ENCODE measurements at places on chromosomes 7 and 10. TPM values are rescaled to one million over a fixed set of nuclear protein-coding genes. Genes with fewer than 3 reads are reported as not detected.

DNA sequence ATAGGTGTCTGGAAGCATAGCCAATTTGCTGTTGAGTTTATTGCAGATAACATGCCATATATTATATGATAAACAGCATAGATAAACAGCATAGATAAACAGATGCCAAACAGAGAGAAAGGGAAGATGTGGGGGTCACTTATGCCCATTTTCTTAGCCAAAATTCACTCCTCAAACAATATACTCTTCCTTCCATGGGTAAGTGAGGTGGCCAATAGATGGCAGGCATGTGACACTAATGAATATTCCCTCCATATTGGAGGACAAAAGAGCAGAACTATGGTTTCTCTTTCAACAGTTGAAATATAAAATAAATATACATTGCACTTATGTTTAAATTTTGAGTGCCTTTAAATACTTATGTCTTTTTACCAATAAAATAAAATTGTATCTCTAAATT lies 1212.8 kb downstream of the REEP3 start:
- no peak for ATAC-seq

DNA sequence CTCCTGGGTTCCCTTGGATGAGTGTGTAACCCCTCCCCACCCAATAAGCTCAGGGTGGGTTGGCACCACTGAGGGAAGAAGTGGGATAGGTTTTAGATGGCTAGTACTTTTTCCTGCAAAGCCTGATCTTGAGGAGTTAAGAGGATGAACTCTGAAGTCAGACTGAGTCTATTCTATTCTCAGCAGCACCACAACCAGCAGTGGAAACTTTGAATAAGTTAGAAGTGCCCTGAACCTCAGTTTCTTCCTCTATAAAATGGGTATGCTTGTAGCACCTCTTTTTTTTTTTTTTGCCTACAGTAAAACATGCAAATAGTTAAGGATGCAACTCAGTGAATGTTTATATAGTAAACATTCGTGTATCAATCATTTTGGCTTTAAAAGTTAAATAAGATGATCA lies 7.1 kb downstream of the NKX2-3 start:
- ATAC-seq, result no peak

- no peak for ATAC-seq
These were observed 32.7 kb downstream of the DPY19L1 start for GRCh38 chr7:35004531-35005095.

- ATAC-seq, result no peak
These were observed 122.9 kb upstream of the NRBF2 start for GRCh38 chr10:63010203-63010602.

GRCh38 chr7:28266402-28266801 lies 85.8 kb upstream of the JAZF1 start:
- ATAC-seq, result no peak

DNA sequence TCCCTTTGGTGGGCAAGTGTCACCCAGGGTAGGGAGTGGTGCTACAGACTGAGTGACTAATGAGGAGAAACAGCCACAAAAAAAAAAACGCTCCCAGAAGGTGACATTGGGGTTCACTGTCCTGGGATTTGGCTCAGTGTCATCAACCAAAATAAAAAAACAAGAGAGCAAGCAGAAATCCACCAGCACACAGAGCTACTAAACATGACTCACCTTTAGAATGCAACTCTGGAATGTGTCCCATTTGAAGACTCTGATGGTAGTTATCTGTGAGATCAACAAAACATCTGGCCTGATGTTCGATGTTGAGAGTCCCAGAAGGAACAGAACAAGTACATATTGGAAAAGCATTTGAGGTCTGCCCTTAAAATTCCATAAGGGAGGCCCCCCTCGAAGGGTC lies 200.3 kb upstream of the LYZL2 start:
- ATAC-seq, result no peak

GRCh38 chr10:77201135-77202106 lies 436.2 kb downstream of the KCNMA1 start:
- ATAC-seq, result no peak

DNA sequence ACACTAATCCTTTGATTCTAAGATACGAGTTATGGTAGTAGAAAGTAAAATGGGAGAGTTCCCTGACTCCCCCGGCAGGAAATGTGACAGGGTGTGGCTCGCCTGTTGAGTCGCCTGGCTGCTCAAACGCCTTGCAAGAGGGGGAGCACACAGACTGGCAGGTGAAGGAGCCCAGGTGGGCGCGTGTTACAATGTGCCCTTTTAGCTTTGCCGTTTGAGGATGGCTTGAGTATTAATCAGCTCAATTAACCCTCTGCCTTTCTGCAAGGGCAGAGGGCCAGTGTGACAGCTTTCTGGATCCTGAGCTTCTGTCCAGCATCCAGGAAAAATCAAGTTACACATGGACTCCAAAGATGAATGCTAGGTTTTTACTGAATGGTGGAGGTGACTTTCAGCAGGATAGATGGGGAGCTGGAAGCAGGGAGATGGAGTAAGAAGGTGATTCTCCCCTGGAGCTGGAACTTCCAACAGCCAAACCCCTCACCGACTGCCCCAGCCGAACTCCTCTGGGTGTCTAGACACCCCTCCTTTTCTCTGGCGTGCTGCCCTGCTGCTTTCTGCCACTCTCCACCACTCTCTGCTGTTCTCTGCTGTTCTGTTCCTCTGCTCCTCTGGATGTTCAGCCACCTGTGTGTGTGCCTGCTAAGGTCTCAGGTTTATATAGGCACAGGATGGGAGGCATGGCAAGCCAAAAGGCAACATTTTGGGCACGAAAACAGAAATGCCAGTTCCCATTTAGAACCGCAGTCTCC lies 548.8 kb upstream of the KCND2 start:
- no peak for ATAC-seq

DNA sequence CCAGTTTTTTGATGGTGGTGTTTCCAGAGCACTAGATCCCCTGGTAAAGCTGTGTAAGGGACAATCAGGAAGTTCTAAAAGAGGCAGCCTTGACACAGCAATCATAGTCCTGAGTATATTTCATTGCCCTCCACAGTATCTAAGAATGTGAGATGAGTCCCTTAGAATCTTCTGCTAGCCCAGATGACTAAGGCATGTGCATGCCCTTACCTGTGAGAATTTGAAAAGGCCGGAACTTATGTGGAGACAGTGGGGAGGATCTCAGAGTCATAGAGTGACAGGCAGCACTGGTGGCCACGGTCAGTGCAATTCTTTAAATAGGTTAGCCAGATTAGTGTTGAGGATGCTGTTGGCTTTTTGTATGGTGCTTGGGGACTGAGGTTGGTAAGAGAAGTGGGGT lies 361.4 kb upstream of the VSTM2A start:
- no peak for ATAC-seq

DNA sequence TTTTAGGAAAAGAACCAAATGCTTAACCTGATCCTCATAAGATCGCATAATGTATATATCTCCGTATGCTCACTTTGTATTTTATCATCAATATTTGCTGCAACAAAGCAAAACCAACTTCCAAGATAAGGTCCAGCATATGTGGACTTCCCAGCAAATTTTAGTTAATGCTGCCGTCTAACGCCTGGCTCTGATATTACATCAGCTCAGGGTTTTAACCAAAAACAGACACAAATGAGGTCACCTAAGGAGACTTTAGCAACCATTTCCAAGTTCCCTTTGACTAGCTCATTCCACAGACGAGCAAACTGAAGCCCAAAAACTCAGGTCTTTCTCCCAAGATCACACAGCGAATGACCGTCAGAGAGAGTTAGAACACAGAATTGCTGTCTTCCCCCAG lies 59.4 kb upstream of the UCN3 start:
- no peak for ATAC-seq

- no peak for ATAC-seq
These were observed 48.1 kb downstream of the MYO3A start for GRCh38 chr10:25982107-25982506.

GRCh38 chr7:68306692-68307107 lies 1291.6 kb upstream of the AUTS2 start:
- no peak for ATAC-seq

- ATAC-seq, result no peak
These were observed 22.3 kb downstream of the ZNF775 start for GRCh38 chr7:150401424-150401790.

GRCh38 chr7:29649876-29650275 lies 86.2 kb downstream of the PRR15 start:
- ATAC-seq, result no peak

- ATAC-seq, result peak; percentile 74
These were observed 44.1 kb downstream of the SFTPD start for GRCh38 chr10:79904671-79905321.

GRCh38 chr10:49645417-49645816 lies 31.6 kb downstream of the CHAT start:
- ATAC-seq, result no peak

GRCh38 chr10:71401056-71401455 lies 4.3 kb downstream of the CDH23 start:
- no peak for ATAC-seq

- ATAC-seq, result peak; percentile 70
These were observed 3.5 kb downstream of the SUN1 start for GRCh38 chr7:835485-836401.

DNA sequence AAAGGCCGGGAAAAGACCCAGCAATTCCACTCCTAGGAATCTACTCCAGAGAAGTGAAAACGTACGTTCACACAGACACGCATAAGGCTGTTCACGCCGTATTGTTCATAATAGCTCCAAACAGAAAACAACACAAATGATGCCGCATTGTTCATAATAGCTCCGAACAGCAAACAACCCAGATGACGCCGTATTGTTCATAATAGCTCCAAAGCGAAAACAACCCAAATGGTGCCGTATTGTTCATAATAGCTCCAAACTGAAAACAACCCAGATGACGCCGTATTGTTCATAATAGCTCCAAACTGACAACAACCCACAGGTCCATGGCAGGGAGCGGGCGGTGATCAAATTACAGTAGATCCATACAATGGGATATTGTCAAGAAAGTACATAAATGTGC lies 85.2 kb upstream of the DNAAF5 start:
- ATAC-seq, result no peak

- no peak for ATAC-seq
These were observed 25.8 kb upstream of the SLF2 start for GRCh38 chr10:100886963-100887362.

DNA sequence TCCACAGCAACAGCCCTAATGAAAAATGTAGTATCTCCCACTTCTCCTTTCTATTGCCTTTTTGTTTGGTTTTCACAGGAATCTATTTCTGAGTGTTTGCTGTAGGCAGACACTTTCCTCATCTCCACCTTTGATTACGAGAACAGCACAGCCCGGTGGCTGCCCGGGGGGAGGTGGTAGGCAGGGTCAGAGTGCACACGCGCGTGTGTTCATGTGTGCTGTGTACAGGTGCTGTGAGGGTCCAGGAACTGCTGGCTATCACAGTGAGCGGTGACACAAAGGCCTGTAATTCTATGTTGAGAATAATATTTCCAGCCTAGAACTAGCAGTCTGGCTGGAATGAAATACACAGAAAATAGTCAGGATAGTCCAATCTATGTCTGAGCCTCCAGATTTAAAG lies 212.8 kb downstream of the ADARB2 start:
- no peak for ATAC-seq

- no peak for ATAC-seq
These were observed 30.3 kb downstream of the C1GALT1 start for GRCh38 chr7:7212612-7213011.

DNA sequence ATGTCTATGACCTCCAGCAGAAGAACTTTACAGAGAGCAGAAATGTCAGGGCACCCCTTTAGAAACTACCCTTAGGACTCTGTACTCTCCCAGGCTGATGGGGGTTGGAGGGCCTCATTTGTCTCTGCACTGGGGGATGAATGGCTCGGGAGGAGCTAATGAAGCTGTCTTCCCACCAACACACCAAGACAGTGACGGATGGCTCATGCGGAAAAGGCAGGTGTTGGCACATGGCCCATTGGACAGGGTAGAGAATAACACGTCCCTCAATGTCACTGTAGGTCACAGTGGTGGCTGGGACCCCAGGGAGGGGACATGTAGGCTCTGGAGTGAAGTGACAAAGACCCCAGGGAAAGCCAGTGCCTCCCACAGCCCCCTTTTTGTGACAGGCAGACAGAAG lies 64.0 kb upstream of the PCBD1 start:
- ATAC-seq, result no peak

DNA sequence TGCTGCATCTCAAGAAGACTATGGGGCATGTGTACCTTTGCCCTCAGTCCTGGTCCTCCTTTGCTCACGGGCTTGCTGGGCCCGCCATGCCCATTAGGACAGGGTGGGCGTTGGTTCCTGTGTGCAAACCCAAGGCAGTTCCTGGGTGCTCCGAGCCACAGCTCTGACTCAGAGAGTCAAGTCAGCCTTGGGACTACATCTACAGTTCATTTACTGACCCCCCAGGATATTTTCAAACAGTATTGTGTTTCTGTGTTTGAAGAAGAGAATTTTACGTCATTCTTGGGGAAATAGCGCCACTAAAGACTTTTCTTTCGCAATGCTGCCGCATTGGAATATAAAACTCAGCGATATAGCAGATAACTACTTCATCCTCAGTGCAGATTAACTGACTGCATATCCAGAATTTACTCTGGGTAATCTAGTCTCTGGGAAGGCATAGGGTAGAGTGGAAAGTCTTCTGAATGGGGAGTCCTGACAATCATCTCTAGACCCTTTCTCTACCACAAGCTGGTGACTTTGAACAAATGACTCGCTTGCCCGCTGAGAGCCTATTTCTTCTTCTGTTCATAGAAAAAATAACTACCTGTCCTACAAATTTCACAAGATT lies 638.9 kb upstream of the FZD8 start:
- ATAC-seq, result no peak

DNA sequence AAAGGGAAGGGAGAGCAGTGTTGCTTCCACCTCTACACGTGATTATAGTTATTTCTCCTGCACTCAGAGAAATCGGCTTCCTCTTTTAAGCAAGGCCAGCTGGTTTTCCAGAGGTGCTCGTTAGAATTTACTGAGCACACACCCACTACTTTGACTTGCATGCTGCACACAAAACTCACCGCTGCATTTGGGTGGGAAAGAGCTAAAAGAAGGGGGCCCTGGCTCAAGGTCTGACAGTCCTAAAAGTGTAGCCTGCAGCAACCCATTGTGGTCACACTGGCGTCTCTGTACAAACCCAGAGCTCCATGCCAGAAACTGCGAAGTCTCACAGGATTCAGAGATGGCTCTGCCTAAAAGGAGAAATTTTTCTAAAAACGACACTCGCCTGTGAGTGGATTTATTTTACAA lies 133.7 kb downstream of the SLC25A13 start:
- ATAC-seq, result no peak

- ATAC-seq, result no peak
These were observed 58.3 kb upstream of the SHH start for GRCh38 chr7:155870334-155871180.

Gene NEUROD6
- total RNA-seq, result not detected

Gene OIT3
- not detected for total RNA-seq

Gene GPR146
- total RNA-seq, result 2.3 TPM

Gene MMP21
- total RNA-seq, result 0.08 TPM

Gene TAS2R40
- total RNA-seq, result not detected

Gene EN2
- total RNA-seq, result not detected

Gene GJD4
- not detected for total RNA-seq

Gene KEL
- 0.32 TPM for total RNA-seq

Gene PIK3AP1
- 1.0 TPM for total RNA-seq

Gene VWC2
- 0.04 TPM for total RNA-seq

Gene H2BK1
- total RNA-seq, result not detected

Gene IDI1
- total RNA-seq, result 39.9 TPM

Gene NKX2-3
- total RNA-seq, result 0.12 TPM

Gene CFAP46
- total RNA-seq, result 0.64 TPM

Gene NPSR1
- not detected for total RNA-seq
